ENCODE measurements at places on chromosomes 7 and 10.

GRCh38 chr7:77199013-77199966 is at the start of gene FGL2:
Gene FGL2 (minus strand): TSS chr7:77199819. CDS start chr7:77199793, 26 bp downstream.
- DNase-seq, result no peak

DNA sequence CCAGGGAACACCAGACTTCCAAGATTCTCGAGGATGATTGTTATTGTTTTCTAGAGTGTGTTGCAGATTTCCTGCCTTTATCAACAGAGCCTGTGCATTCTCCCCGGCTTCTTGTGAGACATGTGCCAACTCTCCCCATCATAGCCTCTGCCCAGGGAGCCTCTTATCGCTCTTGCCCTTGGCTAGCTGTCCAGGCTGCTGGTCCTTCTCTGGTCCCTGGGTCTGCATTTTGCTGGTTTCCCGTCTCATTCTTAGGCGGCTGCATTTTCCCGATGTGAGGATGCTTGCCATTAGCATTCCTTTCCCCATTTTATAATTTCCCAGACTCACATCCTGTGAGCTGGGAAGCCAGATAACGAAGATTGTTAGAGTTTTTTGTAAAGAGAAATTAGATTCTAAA is 15.2 kb downstream of the SLC13A4 start:
- DNase-seq, result no peak

DNA sequence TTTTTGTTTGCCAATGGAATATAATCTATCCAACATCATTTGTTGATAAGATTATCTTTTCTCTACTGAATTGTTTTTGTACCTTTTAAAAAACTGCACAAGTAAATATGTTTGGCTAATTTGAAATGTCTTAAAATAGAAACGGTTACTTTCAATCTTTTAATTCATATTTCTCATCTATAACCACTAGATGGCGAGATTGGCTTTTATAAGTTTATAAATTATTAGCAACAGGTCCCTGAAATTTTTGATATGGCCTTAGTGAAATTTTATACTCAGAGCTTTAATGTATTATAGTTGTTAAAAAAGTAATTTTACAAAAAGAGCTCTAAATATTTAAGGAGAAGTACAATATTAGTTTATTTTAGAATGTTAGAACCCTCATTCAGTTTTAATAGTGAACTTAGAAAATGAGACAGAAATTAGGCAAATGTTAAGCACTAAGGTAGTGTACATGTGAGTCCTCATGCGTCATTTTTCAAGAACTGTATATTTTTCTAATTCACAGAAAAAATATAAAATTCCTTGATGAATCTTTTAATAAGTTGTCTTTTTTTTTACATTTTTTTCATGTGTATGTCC is 592.5 kb downstream of the ARL4A start:
- no peak for DNase-seq

- no peak for DNase-seq
These were observed 225.4 kb downstream of the PAXIP1 start for GRCh38 chr7:154777489-154777888.

DNA sequence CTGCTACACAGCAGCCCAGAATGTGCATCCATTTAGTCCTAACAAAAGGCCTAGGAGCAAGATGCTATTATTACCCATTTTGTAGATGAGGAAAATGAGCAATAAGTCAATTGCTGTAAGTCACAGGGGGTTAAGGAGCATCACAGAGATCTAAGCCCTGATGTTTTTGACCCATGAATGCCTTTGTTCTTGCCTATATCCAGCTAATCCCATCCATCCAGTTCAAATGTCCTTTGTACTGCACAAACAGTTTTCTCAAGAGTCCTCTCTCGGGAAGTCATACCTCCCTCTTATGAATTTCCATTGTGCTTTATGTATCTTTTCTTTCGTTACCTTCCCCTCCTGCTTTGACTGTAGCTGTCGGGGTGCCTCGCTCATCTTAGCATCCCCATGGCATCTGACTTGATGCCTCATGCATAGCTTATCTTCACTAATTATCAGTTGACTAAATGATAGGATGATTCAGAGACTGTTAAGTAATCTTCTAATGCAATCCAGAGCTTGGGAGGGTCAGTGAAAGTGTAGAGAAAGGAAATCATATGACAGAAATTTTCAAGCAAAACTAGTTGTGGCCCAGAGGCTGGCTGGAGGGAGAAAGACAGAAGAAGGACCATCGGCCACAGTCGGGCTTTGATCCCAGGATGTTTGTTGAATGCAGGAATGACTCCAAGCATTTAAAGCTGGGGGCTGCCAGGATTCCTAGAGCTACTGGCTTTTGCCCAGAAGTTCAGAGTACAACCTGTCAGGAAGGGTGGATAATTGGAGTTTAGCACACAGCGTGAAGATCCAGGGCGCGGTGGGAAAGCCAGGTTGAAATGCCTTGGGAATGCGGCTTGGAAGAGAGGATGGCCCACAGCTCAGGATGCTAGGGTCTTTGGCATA is 23.5 kb downstream of the BLVRA start:
- DNase-seq, result no peak

GRCh38 chr7:90239050-90239449 is 5.9 kb upstream of the CFAP69 start:
- no peak for DNase-seq

DNA sequence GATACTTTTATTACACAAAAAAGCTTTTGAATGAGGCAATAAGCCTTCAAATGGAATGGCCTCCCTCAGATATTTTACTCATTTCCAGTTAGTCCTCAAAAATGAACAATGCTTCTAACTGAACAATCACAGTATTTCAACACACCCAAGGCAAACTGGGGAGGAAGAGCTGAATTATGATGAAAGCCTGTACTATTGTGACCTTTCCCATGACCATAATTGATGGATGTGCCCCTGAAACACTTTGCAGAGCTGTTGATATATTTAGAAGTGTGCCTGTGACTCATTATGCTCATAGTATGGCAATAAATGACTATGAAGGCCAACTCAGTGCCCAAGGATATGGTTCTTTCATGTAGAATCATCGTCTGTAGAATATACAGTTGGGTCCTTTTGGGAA is 248.1 kb downstream of the AHR start:
- no peak for DNase-seq

DNA sequence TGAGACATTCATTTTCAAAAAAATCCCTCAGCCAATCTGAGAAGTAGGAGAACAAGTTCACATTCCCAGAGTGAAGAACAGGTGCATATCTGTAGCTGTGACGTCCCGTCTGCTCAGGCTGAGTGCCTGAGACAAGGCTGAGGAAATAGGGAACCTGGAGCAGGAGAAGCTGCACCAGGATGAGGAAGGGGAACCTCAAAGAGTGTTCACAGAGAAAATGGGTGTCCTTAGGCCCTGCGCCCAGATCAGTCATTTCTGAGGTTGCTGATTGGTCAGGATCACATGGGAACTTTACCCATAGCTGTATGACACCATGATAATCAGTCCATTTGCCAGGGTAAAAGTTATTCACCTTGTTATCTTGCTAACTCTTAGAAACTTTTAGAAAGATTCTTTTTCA is 34.2 kb upstream of the TARP start:
- DNase-seq, result no peak

GRCh38 chr7:90569368-90569767 is 26.8 kb upstream of the CDK14 start:
- no peak for DNase-seq

DNA sequence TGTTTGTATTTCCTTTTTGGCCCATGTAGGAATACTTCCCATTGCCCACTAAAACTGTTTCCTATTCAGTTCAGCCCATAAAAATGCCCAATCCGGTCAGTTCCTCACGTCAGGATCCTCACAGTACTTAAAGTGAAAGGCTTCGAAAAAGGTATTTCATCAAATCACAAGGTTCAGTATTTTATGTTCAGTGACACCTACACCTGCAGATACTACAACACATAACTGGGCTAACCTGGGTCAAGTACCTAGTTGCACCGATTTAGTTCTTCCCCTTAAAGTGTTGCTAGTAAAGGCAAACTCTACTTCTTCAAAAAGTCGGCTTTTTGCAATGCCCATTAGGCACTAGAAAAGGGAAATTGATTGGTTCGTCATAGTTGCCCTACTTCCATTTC is 1.1 kb downstream of the SNX13 start:
- peak; percentile 14 for DNase-seq

GRCh38 chr10:18685555-18685954 is 26.3 kb downstream of the ARL5B start:
- no peak for DNase-seq

GRCh38 chr7:74012842-74013249 is 15.1 kb upstream of the ELN start:
- DNase-seq, result peak; percentile 92

DNA sequence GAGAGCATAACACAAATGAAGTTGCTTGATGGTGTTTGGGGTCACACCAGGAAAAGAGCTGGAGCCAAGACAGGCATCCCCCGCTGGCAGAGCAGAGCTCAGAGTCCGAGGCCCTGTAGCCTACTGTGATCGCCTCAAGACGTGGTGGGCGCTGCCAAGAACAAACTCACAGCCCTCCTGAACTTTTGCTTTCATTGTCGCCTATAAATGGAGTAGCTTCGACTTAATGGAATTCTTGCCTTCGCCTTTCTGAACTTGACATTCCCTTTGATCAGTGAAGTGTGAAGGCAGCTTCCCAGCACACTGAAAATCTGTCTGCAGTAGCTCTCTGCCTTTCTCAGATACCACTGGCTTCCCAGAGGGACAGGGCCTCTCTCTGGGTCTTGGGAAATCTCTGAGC is 21.3 kb downstream of the CPXM2 start:
- no peak for DNase-seq

- no peak for DNase-seq
These were observed 37.3 kb downstream of the TET1 start for GRCh38 chr10:68597407-68597806.
